Fibroblast of skin of left quadriceps (primary cell): ENCODE measurements at places on chromosomes 12 and 14.

GRCh38 chr14:104385111-104385510, 194.5 kb upstream of the C14orf180 start:
- no peak for DNase-seq

DNA sequence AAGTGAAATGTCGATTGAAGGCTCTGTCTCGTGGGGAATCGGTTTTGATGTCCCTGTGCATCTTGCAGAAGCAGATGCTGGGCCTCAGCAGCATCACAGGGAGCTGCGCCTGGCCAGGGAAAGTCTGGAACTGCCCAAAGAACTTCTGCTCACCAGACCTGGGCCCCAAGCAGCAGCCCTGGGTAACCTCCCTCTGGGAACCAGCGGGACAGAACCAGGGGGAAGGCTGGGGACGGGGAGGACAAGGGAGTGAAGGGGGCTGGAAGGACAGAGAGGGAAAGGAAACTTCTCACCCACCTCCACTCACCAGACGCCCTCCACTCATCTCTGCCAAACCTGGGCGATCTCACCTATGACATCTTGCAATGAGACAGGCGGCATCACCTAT, 26.8 kb upstream of the C14orf180 start:
- no peak for DNase-seq

DNA sequence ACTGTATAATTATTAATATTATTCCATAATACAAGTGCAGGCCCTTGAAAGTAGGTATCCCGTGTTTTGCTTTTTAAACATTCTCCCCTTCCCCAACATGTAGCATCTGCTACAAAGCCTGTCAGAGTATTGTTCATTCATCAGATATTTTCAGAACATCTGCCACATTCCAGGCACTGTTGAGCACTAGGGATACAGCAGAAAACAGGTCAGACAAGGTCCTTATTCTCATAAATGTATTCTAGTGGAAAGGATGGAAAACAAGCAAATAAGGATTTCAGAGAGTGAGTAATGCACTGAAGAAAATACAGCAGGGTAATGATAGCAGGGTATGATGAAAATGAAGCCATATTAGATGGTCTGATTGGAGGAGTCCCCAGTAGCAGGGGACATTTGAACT, 3.8 kb downstream of the ERP29 start:
- no peak for DNase-seq

DNA sequence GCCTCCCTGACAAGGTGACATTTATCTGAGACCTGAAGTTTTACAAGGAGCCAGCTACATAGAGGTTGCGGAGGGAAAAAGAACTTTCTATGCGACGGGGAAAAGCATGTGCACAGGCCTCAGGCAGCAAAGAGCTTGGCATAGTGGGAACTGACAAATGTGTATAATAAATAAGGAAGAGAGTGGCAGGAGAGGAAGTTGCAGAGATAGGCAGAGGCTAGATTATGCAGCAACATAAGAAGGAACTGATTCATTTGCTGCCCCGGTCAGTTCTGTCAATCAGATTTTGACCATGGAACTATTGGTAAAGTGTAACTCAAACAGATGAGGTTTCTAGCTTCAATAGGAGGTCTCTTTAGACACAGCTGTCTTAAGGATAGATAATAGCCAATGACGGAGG, 33.7 kb upstream of the RIC8B start:
- no peak for DNase-seq

DNA sequence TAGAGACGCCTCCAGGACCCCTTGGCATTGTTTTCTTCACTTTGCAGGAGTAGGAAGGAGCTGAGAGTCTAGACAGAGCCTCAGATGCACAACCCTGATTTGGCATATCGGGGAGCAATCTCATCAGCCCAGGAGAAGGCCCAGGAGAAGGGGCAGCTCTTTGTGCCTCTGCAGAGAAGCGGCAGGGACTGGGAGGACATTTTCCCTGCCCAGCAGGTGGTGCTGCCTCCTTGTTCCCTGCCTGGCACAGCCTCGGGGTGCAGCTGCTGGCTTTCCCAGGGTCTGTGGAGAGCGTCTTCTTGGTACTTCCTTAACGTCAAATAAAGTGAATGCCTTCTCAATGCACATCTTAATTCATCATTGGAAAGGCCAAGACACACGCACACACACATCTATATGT, 419.5 kb downstream of the TMEM121 start:
- DNase-seq, result no peak

GRCh38 chr12:41190338-41190737, 2.2 kb downstream of the PDZRN4 start:
- DNase-seq, result no peak

DNA sequence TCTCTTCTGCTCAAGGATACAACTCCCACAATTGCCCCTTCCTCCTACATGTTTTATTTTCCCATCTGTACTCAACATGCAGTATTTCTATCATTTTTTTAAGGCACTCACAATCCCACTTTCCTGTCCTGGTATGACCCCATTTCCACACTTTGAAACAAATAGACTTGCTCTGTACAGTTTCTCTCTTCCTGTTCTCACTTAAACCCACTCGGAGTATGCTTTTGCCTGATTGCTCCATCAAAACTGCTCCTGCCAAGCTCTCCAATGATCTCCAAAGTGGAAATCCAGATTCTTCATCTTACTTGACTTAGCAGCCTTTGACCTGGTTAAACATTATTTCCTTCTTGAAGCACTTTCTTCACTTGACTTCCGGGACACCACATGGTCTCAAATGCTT, 384.5 kb downstream of the SEC23A start:
- DNase-seq, result no peak

- DNase-seq, result no peak
Measured at GRCh38 chr12:70948236-70948975, 27.9 kb upstream of the PTPRR start.

- DNase-seq, result peak; percentile 57
Measured at GRCh38 chr14:50608302-50608851, 48.4 kb downstream of the ATL1 start.

DNA sequence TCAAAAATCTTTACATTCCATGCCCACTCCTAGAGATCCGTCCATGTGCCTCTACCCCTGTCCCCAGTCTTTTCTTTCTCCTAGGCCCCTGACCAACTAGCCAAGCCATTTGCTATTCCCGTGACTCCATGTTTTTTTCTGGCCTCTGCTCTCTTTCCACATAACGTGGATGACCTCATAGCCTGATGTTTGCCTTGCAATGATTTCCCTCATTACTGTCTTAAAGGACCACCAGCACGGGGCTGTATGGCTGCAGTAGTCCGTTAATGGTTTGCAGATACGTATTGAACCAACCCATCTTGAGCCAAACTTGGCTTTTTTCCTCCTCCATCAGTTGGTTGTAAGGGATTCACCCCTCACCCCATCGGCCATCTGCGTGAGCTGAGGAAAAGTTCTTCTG, 226.0 kb downstream of the PCNX1 start:
- no peak for DNase-seq

DNA sequence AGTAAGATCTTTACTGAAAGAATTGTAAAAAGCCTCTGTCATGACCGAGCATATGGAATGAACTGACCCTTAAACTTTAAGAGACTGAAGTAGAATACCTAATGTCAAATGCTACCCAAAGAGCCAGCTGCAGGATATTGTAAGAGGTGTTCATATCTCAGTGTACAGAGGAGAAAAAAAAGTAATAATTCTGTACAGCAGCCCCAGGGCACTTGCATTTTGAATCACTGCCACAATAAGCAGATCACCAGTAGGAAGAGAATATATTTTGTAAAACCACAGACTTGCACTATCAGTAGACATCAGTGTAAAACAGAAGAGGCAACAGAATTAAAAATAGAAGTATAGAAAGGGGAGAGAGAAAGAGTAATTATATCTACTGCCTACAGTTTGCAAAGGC, 162.6 kb downstream of the PPFIA2 start:
- no peak for DNase-seq

DNA sequence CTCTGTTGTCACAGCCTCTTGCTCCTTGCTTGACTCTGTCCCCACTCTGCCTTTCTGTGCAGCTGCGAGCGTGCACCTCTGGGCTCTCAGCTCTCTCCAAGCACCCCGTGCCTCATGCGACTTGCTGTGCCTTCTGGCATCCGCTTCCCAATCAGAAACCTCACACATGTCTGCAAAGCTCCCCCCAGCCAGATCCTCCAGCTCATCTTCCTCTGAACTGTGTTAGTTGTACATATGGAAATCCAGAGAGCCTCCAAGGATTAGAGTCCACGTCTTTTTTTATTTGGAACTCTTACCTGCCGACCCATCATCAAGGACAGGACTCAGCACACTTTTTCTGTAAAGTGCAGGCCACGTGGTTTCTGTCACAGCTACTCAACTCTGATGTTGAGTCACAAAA, 70.5 kb downstream of the ANO2 start:
- no peak for DNase-seq

GRCh38 chr12:27361372-27361771, 28.7 kb downstream of the BMAL2 start:
- peak; percentile 18 for DNase-seq
